ENCODE measurements at places on chromosomes 12 and 14.
A peak's percentile ranks its signal among the peaks of the same experiment; 100 is the strongest.

DNA sequence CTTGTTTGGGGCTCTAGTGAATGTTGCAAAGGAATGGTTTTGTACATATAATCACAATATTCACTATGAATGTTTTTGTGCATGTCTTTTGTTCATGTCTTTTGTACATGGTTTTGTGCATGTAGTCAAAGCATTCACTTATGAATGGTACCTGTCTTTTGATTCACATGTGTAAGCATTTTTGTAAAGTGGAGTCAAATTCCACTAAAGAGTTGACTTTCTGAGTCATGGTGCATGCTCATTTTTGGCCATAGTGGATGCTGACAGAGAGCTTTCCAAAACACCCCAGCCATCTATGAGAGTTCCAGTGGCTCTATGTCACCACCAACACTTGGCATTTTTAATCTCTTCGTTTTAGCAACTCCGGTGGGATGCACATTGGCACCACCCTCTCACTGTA is 1185.9 kb upstream of the TMEM132C start:
- DNase-seq: no peak

- no peak for DNase-seq
Measured at GRCh38 chr12:106106892-106107291, 31.9 kb downstream of the NUAK1 start.

DNA sequence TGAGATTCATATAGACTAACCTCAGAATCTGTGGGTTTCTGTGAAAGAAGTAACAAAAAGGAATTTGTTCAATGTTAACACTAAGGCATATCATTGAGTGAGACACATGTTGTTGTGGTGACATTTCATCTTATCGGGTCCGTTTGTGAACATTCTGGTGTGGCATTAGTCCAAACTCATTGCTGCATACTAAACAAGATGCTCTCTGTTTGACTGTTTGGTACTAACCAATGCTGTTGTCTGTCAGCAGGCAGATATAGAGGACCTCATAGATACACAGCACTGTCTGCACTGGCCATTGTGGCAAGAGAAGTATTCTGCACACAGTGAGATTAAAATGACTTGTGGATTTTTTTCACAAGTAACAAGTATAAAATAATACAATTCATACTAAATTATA is 41.2 kb downstream of the SLC25A21 start:
- DNase-seq: no peak

GRCh38 chr14:62123961-62124360 is 361.7 kb downstream of the SNAPC1 start:
- DNase-seq: no peak

DNA sequence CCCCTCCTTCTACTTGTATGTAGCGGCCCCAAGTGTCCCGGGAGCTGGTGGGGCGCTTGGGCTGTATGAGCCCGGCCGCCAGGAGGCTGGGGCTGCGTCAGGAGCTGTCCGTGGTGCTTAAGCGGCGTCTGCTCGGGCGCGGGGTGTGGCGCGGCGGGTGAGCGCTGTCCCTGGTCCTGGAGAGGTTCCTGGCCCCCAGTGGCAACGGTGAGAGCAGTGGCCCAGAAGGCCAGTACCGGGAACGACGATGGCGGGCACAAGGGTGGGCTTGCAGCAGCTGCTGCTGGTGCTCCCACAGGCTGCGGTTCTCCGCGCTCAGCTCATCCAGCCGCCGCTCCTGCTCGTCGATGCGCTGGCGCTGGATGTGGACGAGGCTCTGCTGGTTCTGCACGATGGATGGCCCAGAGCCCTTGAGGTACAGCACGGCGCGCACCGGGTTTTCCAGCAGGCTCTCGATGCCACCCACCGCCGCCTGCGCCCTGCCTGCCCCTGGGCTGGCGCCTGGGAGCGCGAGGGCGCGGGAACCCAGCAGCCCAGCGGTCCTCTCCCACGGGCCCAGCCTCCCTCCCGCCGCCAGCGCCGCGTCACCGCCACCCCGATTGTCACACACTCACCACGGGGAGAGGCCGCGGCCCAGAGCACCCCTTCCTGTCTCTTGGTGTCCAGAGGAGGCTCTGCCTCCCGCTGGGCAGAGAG is 41.9 kb upstream of the FKBP4 start:
- peak; percentile 35 for DNase-seq

DNA sequence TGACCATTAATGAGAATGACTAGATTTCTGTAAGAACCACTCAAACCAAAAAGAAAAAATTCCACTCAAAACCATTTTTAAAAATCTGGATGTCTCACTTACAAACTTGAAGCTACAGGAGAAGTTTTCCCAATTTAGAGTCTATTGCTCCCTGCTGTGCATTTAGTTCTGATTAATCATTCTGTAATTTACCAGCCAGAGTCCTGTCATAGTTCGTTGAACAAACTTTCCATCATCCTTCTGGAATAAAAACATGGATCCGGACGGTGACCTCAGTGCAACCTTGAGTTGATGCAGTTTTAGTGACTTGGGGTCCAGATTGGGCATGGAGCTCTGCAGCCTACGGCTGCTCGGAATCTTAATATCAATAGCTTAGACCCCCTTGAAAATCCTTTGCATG is 73.4 kb downstream of the PRMT8 start:
- DNase-seq: no peak

- DNase-seq: no peak
Measured at GRCh38 chr12:58564721-58565120, 355.6 kb downstream of the LRIG3 start.

DNA sequence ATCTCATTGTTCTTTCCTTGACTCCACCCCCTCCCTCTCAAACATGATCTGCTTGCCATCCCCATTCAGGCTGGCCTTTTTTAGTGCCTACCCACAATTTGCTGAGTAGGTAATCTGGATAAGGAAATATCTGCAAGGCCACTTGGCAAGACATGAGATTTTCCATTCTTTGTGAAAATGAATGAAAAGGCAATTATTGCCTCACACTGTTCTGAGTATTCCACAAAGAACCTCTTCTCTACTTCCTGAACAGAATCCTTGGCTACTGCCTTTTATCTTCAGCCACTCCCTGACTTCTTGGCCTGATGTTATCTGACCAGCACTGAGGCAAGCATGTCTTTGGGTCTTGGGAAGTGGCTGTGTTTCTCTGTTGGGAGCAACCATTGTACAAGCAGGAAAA is 263.2 kb upstream of the ATP2B1 start:
- DNase-seq: no peak

DNA sequence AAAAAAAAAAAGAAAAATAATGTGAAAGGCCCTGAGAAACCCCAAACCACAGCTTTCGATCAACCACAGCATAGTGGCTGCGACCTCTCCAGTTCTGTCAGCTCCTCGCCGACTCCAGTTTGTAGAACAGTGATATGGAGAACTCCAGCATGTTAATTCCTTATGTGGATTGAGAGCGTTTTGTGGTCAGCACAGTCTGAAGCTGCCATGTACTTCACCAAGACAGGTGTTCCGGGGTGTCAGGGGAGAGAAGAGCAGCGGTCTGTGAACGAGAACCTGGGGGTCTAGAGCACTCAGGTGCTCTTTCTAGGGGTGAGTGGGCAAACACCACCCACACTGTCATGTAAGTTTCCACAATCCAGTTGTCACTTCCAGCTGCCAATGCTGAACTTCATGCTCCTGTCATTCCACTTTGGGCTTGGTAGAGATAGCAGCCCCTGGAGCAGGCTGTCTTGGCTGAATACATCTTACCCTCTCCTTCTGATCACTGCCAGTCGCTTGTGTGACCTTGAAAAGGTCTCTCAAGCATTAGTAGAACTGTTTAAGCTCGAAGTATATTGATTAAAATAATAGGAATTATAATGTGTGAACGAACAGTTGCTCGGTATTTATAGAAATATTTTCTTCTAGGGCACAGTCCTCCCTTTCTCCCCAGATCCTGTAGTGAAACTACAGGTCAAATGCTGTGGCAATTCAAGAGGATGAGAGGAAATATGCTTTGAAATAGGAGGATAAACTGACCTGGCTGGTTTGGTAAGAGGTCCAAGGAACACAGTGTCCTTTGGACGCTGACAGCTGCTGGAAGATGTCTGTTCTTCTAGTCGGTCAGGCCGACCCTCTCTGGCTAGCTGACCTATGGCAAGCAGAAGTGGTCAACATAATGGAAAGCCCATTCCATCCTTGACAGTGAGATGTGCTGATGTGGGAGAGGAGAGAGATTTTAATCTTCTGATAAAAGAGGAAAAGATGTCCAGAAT is 15.7 kb upstream of the MAX start:
- DNase-seq: no peak

DNA sequence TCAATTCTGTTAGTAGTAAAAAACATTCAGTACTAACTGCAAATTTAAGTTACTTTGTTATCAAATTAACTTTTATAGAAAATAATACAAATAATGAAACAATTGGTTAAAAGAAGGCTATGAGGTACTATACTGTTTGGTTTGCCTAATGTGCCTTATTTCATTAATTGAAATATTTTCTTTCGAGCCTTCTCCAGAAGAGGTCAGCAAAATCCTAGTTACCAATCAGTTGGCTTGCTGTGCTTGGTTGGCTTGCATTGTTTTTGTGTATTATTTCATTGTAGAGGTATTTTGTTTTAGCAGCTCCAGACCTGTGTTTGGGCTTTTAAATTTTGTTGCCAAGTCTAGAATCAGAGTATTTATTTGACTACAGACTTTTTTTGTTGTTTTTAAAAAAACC is 68.5 kb downstream of the AEBP2 start:
- DNase-seq: no peak
